ENCODE measurements at places on chromosomes 3 and 15.

DNA sequence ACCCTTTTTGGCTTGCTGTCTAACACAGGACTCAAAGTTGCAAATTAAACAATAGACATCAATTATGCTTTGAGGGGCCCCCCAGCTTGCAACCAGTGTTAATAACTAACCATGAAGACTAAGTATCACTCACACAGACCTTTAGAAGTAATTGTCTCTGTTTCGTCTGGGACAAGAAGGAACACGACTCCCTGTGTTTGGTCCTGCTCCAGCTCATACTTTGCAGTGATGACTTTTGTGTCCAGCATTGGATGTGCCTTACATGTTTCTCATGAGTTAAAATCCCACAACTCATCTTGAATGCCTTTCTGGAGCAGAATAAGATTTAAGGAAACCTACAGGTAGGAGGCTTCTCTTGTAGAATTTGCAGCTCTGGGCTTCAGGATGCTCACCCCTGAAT is 53.1 kb downstream of the GMNC start:
- DNase-seq: no peak

GRCh38 chr3:155153242-155154186 is 73.4 kb downstream of the MME start:
- DNase-seq: no peak

DNA sequence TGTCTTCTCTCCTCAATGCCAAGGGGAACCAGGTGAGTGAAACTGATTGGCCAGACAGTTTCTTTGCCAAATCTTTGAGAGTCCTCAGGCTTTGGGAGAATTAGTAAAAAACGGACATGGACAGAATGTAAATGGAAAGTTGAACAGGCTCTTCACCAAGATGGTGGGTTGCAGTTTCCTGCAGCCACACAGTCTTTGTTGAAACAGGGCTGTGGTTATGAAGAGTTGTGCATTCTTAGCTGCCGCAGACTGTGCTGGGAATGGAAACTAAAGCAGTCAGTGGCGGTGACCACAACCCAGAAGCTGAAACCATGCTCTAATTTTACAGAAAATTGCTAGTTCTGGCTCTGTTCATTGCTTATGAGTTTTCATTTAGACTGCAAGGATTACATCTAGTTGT is 42.1 kb upstream of the TASOR start:
- peak; percentile 68 for DNase-seq

GRCh38 chr3:119939077-119939476 is 155.2 kb downstream of the GSK3B start:
- DNase-seq: no peak

DNA sequence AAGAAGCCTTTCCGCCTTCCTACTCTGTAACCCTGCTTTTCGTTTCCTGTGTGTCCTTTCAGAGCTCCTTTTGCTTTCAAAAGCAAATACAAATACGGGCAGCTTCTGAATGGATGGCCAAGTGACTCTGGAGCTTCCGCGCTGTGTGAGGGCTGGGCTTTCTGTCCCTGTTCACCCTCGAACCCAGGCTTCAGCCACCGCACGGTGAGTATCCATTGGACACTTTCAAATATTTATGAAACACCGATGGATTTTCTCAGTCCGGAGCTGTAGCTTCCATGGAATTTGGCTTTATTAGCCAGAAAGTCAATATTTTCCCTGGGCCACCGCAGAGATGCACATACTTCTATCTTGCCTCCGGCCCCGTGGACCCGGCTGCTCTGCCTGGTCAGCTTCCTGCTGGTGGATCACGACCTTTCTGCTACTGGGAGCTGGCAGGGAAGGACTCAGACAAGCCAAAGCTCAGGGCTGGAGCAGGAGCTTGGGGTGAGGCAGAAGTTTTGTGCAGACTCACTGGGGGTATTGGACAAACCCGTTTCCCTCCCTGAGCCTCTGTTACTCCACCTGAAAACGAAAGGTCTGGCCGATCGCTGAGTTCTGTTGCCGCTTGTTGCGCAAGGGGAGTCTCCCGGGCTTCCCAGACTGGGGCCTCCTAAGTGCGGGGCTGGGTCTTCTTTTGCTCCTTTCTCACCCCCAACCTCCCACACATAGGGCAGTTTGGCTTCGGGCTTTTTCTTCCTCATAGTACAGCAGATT is 63.6 kb downstream of the LINGO1 start:
- DNase-seq: no peak

GRCh38 chr3:83769791-83770663 is 1188.8 kb upstream of the CADM2 start:
- no peak for DNase-seq

DNA sequence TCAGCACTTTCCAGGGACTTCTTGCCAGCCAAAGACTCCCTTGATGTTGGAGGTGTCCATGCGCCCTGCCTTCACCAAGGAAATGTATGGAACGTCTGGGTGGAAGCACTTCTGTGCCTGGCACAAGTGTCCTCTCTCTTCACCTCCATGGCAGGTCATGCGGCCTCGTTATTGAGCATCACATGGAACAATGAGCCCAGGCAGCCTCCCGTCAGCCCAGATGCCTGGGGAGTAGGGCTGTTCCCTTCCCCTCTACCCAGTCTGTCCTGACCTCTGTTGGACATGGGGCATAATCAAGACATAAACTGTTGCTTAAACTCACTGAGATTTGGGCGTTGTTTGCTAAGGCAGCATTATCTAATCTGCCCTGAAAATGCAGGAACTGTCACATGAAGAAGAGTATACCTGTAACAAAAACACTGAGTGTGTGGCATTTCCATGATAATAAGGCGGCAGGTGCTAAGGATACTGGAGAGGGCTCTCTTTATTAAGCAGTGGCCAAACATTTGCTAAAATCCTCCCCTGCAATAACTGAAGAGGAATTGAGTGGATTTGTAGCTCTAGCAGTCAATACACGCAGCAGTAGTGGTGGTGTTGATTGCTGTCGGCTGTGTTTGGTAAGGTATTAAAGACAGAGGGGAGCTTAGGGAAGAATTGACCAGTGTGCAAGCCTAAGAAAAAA is 338.2 kb upstream of the ATP10A start:
- no peak for DNase-seq

- DNase-seq: no peak
Measured at GRCh38 chr3:122100591-122101463, 45.7 kb downstream of the CD86 start.

- DNase-seq: no peak
Measured at GRCh38 chr3:78273326-78273725, 1233.4 kb downstream of the ROBO2 start.

DNA sequence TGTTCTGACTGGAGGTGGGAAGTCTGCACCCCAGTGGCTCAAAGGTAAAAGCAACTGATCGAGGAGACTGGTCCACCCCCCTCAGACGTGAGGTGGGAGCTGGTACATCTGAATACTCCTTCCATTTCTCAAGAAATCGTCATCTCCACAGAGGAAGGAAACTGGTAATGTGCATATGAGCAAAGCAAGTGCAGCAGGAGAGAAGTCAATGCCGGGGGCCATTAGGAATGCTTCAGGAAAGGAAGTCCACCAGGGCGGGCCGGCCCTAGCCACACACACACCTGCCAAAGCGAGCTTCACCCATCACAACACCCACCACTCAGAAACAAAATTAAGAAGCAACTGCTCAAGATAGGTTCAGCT is 8.5 kb downstream of the TBC1D2B start:
- no peak for DNase-seq

DNA sequence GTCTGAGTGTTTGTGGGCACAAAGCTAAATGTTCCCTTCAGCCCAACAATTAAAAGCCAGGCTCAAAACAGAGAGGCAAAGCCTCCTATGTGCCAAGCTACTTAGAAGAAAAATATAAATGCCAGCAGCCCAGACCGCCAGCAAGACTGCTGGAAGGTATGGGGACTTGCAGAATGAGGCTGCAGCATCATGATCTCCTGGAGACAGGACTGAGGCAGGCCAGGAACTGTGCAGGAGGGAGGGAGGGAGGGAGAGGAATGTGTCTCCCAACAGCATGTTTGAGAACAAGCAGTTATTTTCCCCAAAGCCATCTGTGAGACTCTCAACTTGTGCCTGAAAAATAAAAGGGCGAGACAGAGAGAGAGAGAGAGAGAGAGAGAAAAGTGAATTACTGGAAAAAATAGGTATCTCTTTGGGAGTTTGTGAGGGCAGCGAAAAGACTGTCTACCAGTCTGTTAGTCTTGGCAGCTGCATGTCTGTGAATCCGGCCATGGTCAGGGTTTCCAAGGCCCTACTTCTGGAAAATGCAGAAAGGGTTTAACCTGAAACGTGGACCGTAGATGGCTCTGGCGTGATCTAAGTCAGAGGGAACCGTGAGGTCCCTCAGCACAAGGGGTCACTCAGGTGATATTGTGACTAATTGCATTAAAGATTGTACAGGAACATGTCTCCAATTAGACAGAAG is 139.7 kb upstream of the COL8A1 start:
- DNase-seq: no peak

DNA sequence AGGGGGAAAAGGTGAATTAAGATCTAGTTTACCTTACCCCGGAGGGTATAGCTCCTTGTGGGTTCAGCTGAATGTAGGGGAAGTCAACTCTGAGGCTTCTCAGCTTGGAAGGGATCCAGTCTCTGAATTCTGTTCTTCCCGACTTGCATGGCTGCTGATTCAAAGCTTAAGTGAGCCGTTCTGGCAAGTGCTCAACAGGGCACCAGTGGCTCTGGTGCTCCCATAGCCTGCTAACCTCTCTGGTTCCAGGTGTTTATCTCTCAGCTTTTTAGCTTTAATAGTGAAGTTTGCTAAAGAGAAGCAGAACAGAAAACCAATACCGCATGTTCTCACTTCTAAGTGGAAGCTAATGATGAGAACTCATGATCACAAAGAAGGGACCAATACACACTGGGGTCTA is 46.3 kb upstream of the RBP1 start:
- DNase-seq: no peak

GRCh38 chr3:141379250-141379966 is 11.1 kb downstream of the ZBTB38 start:
- no peak for DNase-seq

DNA sequence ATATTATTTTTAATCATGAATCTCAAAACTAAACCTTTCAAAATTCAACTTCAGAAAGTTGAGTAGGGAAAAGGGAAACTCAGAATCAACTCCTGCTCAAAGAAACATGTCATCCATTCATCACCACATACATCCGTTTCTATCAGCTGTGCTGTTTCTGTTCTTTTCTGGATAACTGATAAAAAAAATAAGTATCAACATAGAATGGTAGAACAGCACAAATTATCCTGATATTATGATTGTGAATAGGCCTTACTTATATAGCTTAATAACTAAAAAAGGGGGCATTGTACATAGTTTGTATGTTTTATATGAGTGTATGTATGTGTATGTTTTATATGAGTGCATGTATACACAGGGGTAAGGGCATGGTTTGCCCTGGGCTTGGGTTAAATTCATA is 3.1 kb downstream of the TM4SF1 start:
- DNase-seq: no peak
